AG04450 (cell line): ENCODE measurements at places on chromosomes 2 and 18. TPM values are rescaled to one million over a fixed set of nuclear protein-coding genes. Genes with fewer than 3 reads are reported as not detected.

- no peak for DNase-seq
Observed at GRCh38 chr18:56517196-56517595, 121.2 kb downstream of the TXNL1 start.

DNA sequence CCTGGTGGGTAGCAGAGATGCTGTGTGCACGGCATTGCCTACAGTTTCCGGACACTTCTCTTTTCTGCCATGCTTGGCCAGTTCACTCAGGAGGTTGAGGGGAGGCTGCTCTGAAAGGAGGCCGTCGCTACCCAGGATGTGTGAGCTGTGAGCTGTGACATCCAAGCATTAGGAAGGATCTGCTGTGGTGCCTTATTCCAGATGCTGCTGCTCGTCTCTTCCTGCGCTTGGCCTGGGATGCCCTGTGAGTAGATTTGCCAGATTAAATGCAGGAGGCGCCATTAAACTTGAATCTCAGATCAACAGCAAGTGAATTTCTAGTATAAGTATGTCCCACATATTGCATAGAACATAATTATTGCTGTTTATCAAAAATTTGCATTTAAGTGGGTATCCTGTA lies 124.2 kb upstream of the SIX3 start:
- no peak for DNase-seq

DNA sequence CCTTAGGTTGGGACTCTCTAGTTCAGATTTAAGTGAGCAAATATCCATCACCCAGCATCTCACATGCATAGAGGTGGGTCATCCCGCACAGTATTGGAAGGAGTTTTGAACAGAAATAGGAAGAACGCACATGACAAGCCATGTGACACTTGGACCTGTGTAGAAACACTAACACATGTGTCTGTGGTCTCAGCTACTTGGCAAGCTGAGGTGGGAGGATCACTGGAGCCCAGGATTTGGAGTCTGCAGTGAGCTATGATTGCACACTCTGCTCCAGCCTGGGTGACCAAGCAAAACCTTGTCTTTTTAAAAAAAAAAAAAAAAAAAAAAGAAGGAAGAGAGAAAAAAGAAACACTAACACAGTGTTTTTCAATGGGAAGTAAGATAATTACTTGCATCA lies 5.4 kb upstream of the MTCL1 start:
- DNase-seq: no peak

Gene DOCK10
- polyA plus RNA-seq: 53.0 and 54.7 TPM in 2 replicates

- no peak for DNase-seq
Observed at GRCh38 chr2:221581986-221582385, 9.9 kb upstream of the EPHA4 start.

- DNase-seq: no peak
Observed at GRCh38 chr2:173961346-173961705, 3.8 kb downstream of the SP3 start.

Gene AGBL5
- polyA plus RNA-seq: 40.9 and 41.6 TPM in 2 replicates

- DNase-seq: no peak
Observed at GRCh38 chr2:46763861-46764260, 151.7 kb downstream of the MCFD2 start.

GRCh38 chr2:217647226-217647625 lies 355.6 kb downstream of the TNS1 start:
- no peak for DNase-seq

- no peak for DNase-seq
Observed at GRCh38 chr2:127485694-127486071, 40.6 kb downstream of the IWS1 start.

GRCh38 chr2:191757208-191757607 lies 79.3 kb downstream of the NABP1 start:
- DNase-seq: no peak

GRCh38 chr18:63233334-63233733 lies 86.2 kb downstream of the BCL2 start:
- no peak for DNase-seq

GRCh38 chr18:3916082-3916481 lies 466.1 kb downstream of the TGIF1 start:
- no peak for DNase-seq

GRCh38 chr18:986051-986450 lies 81.4 kb downstream of the ADCYAP1 start:
- DNase-seq: no peak

DNA sequence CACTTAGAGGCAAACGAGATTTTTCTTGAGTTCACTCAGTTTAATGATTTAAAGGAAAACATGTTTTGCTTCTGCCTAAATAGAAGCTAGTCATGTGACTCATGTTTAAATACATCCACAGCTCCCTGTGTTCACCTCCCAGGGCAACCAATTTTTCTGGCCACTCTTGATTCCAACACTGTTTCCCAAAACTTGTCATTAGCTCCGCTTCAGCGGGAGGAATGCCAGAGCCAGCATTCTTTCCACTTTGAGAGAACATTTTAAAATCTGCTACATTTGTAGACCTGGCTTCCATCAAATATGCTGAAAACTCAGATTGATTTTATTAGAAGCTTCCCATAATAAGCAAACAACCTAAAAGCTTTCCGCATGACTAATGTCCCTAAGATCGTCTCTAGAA lies 2.8 kb upstream of the CYS1 start:
- no peak for DNase-seq

DNA sequence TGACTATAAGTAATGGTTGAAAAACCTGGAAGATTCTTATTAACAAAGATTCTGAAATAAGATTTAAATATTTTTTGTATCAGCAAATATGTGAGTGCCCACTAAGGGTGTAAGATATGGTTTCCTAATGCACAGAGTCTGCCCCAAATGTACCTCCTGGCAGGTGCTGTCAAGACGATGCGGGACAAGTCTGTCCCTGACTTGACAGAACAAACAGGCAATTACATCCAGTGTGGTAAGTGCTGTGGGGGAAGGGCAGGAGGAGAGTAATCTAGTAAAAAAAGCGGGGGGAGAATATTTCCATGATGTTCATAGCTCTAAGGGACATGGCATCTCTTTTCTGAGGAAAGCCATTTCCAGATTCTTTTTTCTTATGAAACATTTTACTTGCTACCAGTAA lies 127.5 kb downstream of the COL4A4 start:
- DNase-seq: no peak

- no peak for DNase-seq
Observed at GRCh38 chr2:197212344-197213262, 98.0 kb downstream of the ANKRD44 start.

Gene CD8B
- not detected in 2 replicates for polyA plus RNA-seq

- DNase-seq: no peak
Observed at GRCh38 chr2:1262609-1263008, 150.7 kb upstream of the TPO start.

DNA sequence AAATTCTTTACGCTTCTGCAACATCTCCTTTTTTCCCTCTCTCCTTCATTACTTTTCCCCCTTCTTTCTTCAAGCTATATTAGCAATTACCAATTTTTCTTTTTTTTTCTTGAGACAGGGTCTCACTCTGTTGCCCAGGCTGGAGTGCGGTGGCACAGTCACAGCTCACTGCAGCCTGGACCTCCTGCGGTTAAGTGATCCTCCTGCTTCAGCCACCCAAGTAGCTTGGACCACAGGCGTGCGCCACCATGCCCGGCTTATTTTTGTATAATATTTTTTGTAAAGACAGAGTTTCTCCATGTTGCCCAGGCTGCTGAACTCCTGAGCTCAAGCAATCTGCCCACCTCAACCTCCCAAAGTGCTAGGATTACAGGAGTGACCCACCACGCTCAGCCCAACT lies 70.7 kb downstream of the EPG5 start:
- no peak for DNase-seq

Gene UGP2
- polyA plus RNA-seq: 83.0 and 121 TPM in 2 replicates

GRCh38 chr18:10232062-10232461 lies 222.4 kb upstream of the APCDD1 start:
- no peak for DNase-seq

- DNase-seq: no peak
Observed at GRCh38 chr2:146246002-146246735, 1598.7 kb upstream of the ACVR2A start.

DNA sequence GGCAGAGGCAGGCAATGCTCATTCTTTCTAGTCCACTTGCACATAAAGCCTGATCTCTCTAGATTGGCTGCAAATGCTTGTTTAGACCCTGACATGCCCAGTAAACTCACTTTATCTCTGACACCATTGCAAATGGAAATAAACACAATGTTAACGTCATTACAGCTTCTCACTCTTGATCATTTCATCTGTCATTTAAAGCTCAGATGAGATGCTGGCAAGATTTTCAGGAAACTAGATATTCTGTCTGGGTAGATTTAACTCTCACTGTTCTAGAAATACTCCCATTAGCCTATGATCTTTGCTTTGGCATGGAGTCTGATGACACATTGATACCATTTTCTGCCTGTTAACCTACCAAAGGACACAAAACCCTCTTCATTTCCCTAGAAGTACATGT lies 320.7 kb upstream of the HNRNPA3 start:
- no peak for DNase-seq

DNA sequence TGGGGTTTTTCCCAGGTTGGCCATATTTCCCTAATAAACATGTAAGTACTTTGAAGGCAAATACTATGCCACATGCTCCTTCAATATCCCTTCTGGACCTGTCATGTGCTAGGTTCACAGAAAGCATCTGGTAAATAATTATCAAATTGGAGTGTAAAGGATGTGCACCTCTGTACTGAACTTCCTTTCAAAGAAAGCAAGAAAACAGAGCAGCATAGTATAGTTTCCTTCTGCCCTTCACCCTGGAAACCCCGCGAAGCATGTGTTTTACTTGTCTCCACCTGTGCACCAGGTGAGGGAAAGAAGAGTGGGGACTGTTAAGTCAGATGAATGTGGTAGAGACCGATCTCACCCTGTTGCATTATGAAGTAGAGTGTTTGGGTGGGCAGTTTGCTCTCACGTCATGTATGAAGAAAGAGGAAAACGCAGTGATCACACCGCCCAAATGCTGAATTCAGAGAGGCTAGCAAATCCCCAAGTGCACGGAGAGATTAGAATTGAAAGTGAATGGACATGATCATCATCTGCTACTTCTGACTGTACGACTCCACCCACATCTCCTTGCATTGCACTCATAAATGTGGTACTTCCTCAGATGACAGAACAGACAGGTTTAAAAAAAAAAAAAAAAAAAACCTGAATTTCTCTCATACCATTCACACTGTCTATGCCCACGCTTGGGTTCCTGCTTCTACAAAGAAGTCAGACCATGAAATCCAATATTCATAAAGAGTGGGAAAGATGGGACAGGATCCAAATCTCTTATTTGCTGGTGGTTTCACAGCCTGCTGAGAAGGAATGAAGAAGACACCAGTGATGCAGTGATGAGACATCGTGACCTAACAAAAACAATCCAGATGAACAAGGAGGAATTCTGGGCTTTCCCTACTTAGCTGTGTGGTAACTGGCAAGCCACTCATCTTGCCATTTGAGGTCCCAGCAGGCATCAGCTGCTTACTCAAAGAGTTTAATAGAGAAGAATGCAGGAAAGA lies 448.6 kb downstream of the BCL11A start:
- DNase-seq: no peak

GRCh38 chr2:23073671-23074070 lies 311.3 kb upstream of the KLHL29 start:
- DNase-seq: no peak

Gene GCKR
- polyA plus RNA-seq: 0.14 and 0.36 TPM in 2 replicates

Gene COL4A3
- 0.07 TPM in 1 of 2 replicates, not detected in the other for polyA plus RNA-seq

DNA sequence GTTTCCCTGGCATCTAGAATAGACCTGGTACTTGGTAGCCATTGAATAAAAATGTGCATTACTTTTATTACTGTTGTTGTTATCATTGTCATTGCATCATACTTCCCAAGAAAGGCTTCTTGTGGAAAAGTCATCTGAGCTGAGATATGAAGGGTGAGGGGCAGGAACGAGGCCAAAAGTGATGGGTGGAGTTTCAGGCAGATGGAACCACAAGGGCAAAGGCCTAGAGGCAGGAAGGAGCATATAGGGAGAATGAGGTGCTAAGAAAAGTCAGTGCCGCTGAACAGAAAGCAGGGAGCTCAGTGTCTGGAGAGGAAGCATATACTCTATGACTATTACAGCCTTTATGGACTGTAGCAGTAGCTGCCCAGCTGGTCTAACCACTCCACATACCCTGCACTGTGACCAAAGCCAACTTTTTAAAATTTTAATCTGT lies 219.3 kb downstream of the SPP2 start:
- no peak for DNase-seq

- no peak for DNase-seq
Observed at GRCh38 chr2:11855064-11855760, 108.8 kb downstream of the LPIN1 start.

- DNase-seq: no peak
Observed at GRCh38 chr2:108637304-108637669, 82.0 kb upstream of the RANBP2 start.

Gene CD207
- polyA plus RNA-seq: not detected in 2 replicates

GRCh38 chr2:101832114-101832513 lies 134.6 kb downstream of the MAP4K4 start:
- DNase-seq: no peak

Gene RNF125
- 0.37 and 0.41 TPM in 2 replicates for polyA plus RNA-seq

Gene KIAA2012
- polyA plus RNA-seq: 0.11 and 0.12 TPM in 2 replicates

DNA sequence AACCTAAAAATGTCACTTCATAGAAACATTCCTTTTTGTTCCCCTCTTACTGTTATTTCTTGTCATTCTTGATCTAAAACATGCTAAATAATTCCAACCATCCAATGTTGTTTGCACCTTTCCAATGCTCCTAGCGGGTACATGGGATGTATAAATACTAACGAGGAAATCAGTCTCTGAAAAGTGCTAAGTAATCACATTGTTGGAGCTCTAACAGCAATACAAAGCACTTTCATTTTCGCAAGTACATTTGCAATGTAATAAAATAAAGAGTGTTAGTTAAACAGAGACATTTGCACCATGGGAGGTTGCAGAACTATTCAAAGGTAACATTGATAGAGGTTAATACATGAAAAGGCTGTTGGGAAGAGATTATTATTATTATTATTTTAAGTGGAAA lies 286.2 kb upstream of the ACVR2A start:
- DNase-seq: no peak

Gene GPR39
- 2.9 and 3.6 TPM in 2 replicates for polyA plus RNA-seq

Gene DARS1
- 66.7 and 91.6 TPM in 2 replicates for polyA plus RNA-seq

- no peak for DNase-seq
Observed at GRCh38 chr2:66109419-66109818, 325.5 kb upstream of the MEIS1 start.
